ENCODE measurements at places on chromosomes 7 and 10.

GRCh38 chr7:129784783-129785684, 167.7 kb downstream of the UBE2H start:
- no peak for DNase-seq
- peak overlapping the region; percentile 13 for H3K4me3 ChIP-seq
- no peaks in the 10 kb centered on the region for H3K36me3 ChIP-seq
- H3K4me1 ChIP-seq, result peaks cover 31% of the 10 kb centered on the region
- H3K27ac ChIP-seq, result no peak overlapping the region
- peaks cover 54% of the 10 kb centered on the region for H3K27me3 ChIP-seq

DNA sequence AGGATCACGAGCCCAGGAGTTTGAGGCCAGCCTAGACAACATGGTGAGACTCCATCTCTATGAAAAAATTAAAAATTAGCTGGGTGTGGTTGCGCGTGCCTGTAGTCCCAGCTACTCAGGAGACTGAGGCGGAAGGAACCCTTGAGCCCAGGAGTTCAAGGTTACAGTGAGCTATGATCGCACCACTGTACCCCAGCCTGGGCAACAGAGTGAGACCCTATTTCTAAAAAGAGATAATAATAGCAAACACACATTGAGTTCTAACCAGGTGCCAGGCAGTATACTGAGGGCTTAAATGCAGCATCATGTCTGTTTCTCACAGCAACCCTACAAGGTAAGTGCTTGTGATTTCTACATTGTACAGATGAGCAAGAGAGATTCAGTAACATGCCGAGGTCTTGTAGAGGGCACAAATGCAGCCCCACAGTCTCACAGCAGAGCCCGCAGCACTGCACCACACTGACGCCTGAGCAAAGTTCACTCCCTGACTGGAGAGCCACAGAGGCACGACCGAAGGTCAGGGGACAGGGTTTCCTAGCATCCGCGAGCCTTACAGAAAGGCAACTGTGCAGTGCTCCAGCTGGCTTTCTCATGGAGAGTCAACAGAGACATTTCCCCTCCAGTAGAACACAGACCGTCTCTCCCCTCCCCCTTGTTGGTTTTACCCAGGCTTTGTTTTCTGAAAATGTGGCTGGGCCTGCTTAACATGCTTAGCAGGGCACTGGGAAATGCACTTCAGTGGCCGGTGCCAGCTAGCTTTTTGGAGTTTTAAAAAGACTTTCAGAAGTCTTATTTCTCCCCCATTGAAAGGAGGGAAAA, 36.5 kb downstream of the PDSS1 start:
- no peak overlapping the region for H3K4me3 ChIP-seq
- DNase-seq, result no peak
- H3K36me3 ChIP-seq, result no peaks in the 10 kb centered on the region
- H3K4me1 ChIP-seq, result no peaks in the 10 kb centered on the region
- H3K27me3 ChIP-seq, result no peaks in the 10 kb centered on the region

- H3K27me3 ChIP-seq, result peaks cover 4% of the 10 kb centered on the region
- H3K4me3 ChIP-seq, result no peak overlapping the region
- no peaks in the 10 kb centered on the region for H3K36me3 ChIP-seq
- no peaks in the 10 kb centered on the region for H3K4me1 ChIP-seq
- DNase-seq, result no peak
These were observed 75.7 kb downstream of the AKR1D1 start for GRCh38 chr7:138151731-138152577.

DNA sequence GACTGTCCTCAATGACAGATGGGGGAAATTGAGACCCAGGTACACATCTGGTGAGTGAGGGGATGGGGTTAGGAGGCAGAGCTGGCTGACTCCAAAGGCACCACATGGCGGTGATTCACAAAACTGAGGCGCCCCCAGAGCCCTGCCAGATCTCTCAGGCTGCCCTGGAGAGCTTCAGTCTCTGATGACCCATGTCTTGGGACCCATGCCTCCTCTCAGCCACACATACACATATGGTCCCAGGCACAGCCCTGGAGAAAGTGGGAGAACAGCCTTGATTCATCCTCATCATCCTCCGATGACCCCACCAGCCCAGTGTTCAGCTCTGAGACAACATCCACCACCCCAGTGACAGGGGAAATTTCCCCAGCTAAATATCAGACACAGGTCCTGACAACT, 426.0 kb downstream of the RPS24 start:
- H3K4me3 ChIP-seq, result no peak overlapping the region
- H3K27me3 ChIP-seq, result no peaks in the 10 kb centered on the region
- no peaks in the 10 kb centered on the region for H3K36me3 ChIP-seq
- H3K4me1 ChIP-seq, result no peaks in the 10 kb centered on the region
- DNase-seq, result no peak
- no peak overlapping the region for H3K27ac ChIP-seq

DNA sequence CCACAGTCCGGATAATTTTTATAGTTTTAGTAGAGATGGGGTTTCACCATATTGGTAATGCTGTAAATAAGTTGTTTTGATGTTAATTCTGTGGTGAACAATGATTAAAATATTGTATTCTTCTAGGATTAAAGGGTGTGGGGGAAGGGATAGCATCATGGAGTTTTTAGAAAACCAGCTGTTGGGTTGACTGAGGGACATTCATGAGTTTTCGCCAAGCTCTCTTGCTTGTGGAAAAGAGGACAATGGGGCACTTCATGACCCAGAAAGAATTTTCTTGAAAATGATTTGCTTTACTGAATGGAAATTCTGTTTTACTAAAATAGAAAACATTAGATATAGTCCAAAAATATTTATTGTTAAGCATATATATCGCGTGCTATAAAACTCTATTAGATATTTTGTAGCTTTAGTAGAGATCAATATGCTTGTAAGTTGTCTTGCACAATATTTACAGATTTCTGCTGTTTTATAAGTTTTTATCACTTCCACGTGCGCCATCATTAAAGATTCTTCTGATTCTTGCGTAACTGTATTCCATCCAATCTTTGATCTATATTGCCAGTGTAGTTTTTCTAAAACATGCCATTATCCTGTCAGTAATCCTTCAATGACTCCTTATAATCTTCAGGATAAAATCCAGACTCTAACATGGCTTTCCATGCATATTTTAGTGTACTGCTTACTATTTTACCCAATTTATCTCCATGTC, 41.8 kb downstream of the LCOR start:
- H3K4me3 ChIP-seq, result no peak overlapping the region
- H3K36me3 ChIP-seq, result no peaks in the 10 kb centered on the region
- no peak for DNase-seq
- no peak overlapping the region for H3K27ac ChIP-seq
- H3K4me1 ChIP-seq, result no peaks in the 10 kb centered on the region

- no peak for DNase-seq
- peaks cover 4% of the 10 kb centered on the region for H3K27me3 ChIP-seq
- no peaks in the 10 kb centered on the region for H3K36me3 ChIP-seq
These were observed 15.0 kb upstream of the NPS start for GRCh38 chr10:127534074-127534473.

- no peaks in the 10 kb centered on the region for H3K27me3 ChIP-seq
- H3K4me3 ChIP-seq, result no peak overlapping the region
- H3K4me1 ChIP-seq, result no peaks in the 10 kb centered on the region
These were observed 241.6 kb downstream of the CCDC7 start for GRCh38 chr10:32687546-32687945.

DNA sequence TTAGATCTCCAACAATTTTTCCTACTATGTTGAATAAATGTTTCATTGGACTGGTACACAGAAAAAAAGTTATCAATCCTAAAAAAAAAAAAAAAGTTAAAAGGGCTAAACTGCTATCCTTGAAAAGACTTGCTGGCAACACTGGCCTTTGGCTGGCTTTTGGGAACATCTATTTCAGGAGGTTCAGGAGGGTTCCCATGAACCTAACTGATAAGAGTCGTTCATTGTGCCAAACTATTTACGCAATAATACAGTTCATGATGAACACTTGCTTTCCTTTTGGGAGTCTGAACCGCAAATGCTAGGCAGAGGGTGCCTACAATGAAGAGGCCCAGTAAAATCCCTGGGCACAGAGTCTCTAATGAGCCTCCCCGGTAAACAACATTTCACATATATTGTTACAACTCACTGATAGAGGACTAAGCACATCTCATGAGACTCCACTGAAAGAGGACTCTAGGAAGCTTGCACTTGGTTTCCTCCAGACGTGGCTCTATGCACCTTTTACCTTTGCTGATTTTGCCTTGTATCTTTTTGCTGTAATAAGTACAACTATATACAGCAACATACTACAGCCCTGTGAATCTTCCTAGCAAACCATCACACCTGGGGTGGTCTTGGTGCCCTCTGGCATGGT, 45.0 kb downstream of the ZFAND4 start:
- no peak overlapping the region for H3K4me3 ChIP-seq
- H3K36me3 ChIP-seq, result no peaks in the 10 kb centered on the region
- peaks cover 31% of the 10 kb centered on the region for H3K4me1 ChIP-seq

- DNase-seq, result no peak
- H3K27ac ChIP-seq, result no peak overlapping the region
- no peaks in the 10 kb centered on the region for H3K36me3 ChIP-seq
- no peak overlapping the region for H3K4me3 ChIP-seq
These were observed 98.0 kb downstream of the NPSR1 start for GRCh38 chr7:34756025-34756437.

DNA sequence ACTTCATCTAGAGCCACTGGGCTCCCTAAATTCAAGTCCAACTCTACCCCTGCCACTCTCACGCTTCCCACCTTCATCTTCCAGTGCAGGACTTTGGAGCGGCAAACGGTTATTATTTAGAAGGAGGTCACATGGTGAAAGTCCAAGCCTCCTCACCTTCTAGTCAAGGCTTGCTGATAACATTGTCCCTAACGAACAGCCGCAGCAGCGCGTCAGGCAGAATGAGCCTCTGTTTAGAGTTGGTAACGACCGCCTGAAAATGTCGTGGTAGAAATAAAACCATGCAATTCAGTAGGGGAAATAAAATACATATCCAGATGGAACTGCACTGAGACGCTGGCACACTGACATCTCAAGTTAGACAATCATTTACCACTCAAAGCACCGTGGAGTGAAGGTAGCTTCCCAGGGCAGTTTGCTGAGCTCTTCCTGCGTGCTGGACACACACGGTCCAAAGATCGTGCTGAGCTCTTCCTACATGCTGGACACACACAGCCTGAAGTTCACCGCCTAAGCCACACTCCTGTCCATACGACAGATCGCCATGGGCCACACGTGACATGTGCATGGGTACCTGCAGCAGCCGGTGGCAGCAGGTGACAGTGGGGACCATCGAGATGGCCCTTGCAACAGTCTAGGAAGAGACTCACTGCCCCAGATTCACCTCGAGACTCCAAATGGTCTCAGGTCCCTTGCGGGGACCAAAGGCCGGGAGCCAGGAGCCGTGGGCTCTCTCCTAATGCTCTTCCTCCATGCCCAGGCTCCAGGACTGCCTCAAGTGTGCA, 323.5 kb downstream of the PTPRN2 start:
- no peak overlapping the region for H3K4me3 ChIP-seq
- H3K4me1 ChIP-seq, result no peaks in the 10 kb centered on the region
- no peak overlapping the region for H3K27ac ChIP-seq
- DNase-seq, result no peak
- H3K36me3 ChIP-seq, result no peaks in the 10 kb centered on the region

DNA sequence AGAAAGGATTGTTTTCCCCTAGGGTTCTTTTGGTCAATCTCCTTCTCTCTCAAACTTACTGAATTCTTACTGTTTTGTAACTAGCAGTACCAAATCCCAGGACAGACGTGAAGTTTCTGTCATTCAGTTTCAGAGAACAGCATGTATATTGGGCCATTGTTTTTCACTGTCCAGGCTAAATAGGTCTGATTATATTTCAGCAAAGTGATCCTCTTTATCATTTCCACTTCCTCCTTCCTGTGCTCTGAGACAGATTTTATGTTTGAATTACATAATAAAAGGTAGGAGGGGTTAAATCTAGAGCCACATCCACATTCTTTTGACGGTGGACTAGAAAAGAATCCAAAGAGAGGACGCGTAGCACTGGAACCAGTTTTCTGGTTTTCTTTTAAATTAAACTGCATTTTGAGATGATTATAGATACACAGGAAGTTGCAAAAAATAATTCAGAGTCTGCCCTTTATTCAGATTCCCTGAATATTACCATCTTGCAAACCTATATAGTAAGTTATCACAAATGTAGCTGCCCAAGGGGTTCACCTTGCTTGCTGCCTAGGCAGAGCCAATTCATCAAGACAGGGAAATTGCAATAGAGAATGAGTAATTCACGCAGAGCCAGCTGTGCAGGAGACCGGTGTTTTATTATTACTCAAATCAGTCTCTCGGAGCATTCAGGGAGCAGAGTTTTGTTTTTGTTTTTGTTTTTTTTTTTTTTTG, 40.1 kb downstream of the AKR1E2 start:
- no peaks in the 10 kb centered on the region for H3K27me3 ChIP-seq
- H3K27ac ChIP-seq, result no peak overlapping the region
- no peaks in the 10 kb centered on the region for H3K36me3 ChIP-seq
- no peak for DNase-seq
- peaks cover 10% of the 10 kb centered on the region for H3K4me1 ChIP-seq

DNA sequence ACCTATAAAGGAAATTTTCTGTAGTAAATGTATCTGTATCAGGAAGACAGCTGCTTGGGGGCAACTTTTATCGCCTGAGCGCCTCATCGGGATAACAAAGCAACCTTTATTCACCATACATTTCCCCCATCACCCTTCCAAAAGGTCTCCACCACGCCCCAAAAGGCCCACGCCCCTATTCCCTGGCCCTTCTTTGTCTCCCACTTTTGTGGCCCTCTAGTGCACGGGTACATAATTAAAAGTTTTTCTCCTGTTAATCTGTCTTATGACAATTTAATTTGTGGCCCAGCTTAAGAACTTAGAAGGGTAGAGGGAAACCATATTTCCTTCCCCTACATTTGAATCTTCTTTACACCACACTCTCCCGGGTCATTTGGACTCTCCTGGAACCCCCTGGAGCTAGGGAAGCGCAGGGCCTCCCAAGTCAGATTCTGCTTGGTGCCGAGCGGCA, 625 bp downstream of the RP9 start:
- H3K4me3 ChIP-seq, result peak overlapping the region; percentile 84
- peaks cover 3% of the 10 kb centered on the region for H3K36me3 ChIP-seq
- peak overlapping the region; percentile 89 for H3K27ac ChIP-seq

- DNase-seq, result no peak
- peaks cover 18% of the 10 kb centered on the region for H3K27me3 ChIP-seq
- H3K4me1 ChIP-seq, result peaks cover 17% of the 10 kb centered on the region
- no peaks in the 10 kb centered on the region for H3K36me3 ChIP-seq
These were observed 9.2 kb downstream of the HABP2 start for GRCh38 chr10:113562069-113562468.

- DNase-seq, result no peak
- H3K36me3 ChIP-seq, result peaks cover 9% of the 10 kb centered on the region
- H3K27me3 ChIP-seq, result no peaks in the 10 kb centered on the region
- peaks cover 54% of the 10 kb centered on the region for H3K4me1 ChIP-seq
- no peak overlapping the region for H3K4me3 ChIP-seq
- no peak overlapping the region for H3K27ac ChIP-seq
These were observed 11.0 kb upstream of the TRIM8 start for GRCh38 chr10:102633287-102633686.

DNA sequence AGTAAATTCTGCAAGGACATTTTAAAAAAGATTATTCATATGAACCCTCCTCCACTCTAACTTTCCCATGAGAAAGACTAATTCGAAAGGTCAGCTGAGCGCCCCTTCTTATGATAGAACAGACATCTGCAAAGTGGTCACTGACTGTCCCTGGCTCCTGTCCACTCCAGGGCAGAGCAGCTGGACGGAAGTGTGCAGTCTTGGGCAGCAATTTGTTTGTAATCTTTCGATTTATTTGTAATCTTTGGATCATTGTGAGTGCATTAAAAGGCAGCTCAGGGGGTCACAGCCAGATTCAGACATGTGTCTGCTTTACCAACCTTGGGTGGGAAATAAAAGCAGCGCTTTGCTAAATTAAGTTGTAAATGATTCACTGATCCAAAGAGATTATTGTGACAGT, 158.8 kb upstream of the ADARB2 start:
- H3K4me3 ChIP-seq, result no peak overlapping the region
- H3K27ac ChIP-seq, result no peak overlapping the region
- H3K4me1 ChIP-seq, result no peaks in the 10 kb centered on the region
- H3K27me3 ChIP-seq, result no peaks in the 10 kb centered on the region
- peak; percentile 16 for DNase-seq
- no peaks in the 10 kb centered on the region for H3K36me3 ChIP-seq
